Endothelial cell of coronary artery (primary cell): ENCODE measurements at places on chromosomes 5 and 9. TPM values are rescaled to one million over a fixed set of nuclear protein-coding genes. Genes with fewer than 3 reads are reported as not detected.

Gene ANXA6
- total RNA-seq = 359 and 397 TPM in 2 replicates

Gene NEUROG1
- total RNA-seq = not detected in 2 replicates

Gene LRRTM2
- total RNA-seq = under 0.01 TPM in 2 replicates

Gene PCDHGB4
- total RNA-seq = 14.9 and 16.3 TPM in 2 replicates

Gene TICAM2
- 0.45 and 1.5 TPM in 2 replicates for total RNA-seq

Gene SPINK6
- total RNA-seq = not detected in 2 replicates

Gene PCDHGA5
- 0.90 and 1.2 TPM in 2 replicates for total RNA-seq

Gene MARCOL
- not detected in 2 replicates for total RNA-seq

Gene ACOT12
- total RNA-seq = not detected in 2 replicates

Gene C7
- 0.09 and 0.75 TPM in 2 replicates for total RNA-seq

Gene HNRNPA0
- 16.1 and 17.0 TPM in 2 replicates for total RNA-seq

Gene LCN15
- total RNA-seq = not detected in 2 replicates

Gene NAIP
- 1.4 and 2.4 TPM in 2 replicates for total RNA-seq

Gene C5orf58
- total RNA-seq = not detected in 2 replicates

Gene FOXD4
- total RNA-seq = 0.09 and 0.19 TPM in 2 replicates
